ENCODE measurements at places on chromosomes 7 and 10. TPM values are rescaled to one million over a fixed set of nuclear protein-coding genes. Genes with fewer than 3 reads are reported as not detected.
A peak's percentile ranks its signal among the peaks of the same experiment; 100 is the strongest.

The SLC26A4 gene
- 1.4 TPM for polyA plus RNA-seq

The PANK1 gene
- polyA plus RNA-seq, result 46.5 TPM

The ACSM6 gene
- 0.14 TPM for polyA plus RNA-seq

The KCND2 gene
- 1.8 TPM for polyA plus RNA-seq

The CALHM1 gene
- polyA plus RNA-seq, result 0.14 TPM

The HOXA9 gene
- polyA plus RNA-seq, result 115 TPM

The SPDYE5 gene
- 1.4 TPM for polyA plus RNA-seq

- DNase-seq, result no peak
Observed at GRCh38 chr7:74074770-74075169, 8.8 kb upstream of the LIMK1 start.

DNA sequence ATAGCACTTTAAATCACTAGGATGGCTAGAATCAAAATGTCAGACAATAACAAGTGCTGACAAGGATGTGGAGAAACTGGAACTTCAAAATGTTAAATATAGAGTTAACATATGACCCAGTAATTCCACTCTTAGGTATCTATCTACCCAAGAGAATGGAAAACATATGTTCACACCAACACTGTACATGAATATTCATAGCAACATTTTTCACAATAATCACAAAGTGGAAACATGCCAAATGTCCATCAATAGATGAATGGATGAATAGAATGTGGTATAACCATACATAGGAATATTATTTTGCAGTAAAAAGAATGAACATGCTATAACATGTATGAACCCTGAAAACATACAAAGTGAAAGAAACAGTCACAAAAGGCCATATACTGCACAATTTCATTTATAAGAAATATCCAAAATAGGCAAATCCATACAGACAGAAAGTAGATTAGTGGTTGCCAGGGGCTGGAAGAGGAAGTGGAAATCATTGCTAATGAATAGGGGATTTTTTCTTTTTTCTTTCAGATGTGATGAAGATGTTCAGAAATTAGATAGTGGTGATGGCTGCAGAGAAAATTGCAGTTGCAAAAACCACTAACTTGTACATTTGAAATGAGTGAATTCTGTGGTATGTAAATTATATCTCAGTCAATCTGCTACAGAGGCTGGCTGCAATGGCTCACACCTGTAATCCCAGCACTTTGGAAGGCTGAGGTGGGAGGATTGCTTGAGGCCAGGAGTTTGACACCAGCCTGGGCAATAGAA lies 93.0 kb downstream of the CPVL start:
- DNase-seq, result no peak

- DNase-seq, result no peak
Observed at GRCh38 chr7:115572111-115572510, 458.5 kb downstream of the TFEC start.

GRCh38 chr10:4771554-4772201 lies 54.3 kb upstream of the AKR1E2 start:
- no peak for DNase-seq

GRCh38 chr7:99267481-99267840 lies 5.2 kb upstream of the MYH16 start:
- no peak for DNase-seq

DNA sequence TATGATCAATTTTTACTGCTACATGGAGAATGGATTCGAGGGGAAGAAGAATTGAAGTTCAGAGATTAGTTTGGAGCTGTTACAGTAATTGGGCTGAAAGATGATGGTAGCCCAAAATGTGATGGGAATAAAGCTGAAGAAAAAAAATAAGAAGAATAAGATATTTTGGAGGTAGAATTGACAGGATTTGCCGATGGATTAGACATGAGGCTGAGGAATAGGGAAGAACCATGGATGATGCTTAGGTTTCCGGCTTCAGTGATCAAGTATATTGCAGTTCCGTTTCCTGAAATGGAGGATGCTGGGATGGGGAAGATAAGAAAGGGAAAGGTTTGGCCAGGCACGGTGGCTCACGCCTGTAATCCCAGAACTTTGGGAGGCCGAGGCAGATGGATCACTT lies 38.9 kb upstream of the FHIP2A start:
- no peak for DNase-seq

GRCh38 chr7:76095908-76096307 lies 48.0 kb downstream of the MDH2 start:
- no peak for DNase-seq

DNA sequence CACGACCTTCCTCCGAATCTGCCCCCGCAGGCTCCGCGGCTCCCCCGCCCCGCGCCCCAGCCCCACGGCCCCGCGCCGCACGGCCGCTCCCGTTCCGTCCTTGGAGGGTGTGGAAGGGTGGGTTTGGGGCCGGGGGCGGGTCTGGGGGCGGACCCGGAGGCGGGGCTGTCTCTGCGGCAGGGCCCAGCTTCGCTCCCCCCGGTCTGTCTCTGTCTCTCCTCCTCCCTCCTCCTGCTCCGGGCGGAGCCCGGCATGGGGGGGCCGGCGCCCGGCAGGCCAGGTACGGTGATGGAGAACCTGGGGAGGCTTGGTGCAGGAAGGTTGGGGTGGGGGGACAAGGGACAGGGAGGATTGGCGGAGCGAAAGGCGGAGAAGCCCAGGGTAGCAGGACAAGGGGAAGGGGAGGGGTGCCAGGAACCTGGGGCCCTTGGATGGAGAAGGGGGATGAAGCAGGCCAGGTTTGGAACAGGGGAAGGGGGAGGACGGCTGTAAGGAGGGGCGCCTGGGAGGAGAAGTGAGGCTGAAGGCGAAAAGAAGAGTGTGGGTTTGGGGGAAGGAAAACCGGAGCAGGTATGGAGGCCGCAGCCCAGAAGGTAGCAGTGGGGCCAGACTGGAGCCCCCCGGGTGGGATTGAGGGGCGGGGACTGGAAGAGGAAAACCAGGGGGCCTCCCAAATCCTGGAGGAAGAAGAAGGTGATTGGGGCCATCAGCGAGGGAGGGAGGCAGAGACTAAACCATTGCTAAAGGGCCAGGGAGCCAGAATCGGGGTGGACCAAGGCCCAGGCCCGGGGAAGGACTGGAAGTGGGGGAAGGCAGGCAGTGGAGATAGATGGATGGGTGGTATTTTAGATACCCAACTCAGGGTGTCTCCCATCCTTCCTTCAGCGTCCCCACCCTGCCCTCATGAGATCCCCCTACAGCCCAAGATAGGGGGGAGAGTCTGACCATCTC lies at the start of gene NYAP1:
NYAP1 (plus strand) TSS at position 206 of the 951 bp plus-strand sequence. CDS start 1,385 bp downstream, outside the sequence.
- DNase-seq, result peak; percentile 60

DNA sequence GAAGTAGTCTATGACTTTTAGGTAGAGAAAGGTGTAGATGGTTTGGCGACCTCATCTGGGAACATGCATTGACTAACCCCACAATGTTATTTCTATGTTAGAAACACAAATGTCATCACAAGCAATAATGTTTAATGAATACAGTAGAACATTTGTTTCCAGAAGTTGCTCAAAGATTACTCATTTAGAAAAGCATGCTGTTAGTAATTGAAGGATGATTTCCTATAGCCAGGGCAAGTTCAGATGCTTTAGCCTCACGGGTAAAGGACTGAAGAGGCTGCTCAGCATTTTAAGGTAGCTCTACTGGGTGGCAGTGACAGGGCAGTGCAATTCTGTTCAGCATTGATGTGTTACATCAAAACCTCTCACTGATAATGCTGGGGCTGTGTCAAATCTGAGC lies 199.3 kb upstream of the FZD1 start:
- no peak for DNase-seq

- DNase-seq, result no peak
Observed at GRCh38 chr10:10609379-10609955, 408.2 kb upstream of the CELF2 start.

DNA sequence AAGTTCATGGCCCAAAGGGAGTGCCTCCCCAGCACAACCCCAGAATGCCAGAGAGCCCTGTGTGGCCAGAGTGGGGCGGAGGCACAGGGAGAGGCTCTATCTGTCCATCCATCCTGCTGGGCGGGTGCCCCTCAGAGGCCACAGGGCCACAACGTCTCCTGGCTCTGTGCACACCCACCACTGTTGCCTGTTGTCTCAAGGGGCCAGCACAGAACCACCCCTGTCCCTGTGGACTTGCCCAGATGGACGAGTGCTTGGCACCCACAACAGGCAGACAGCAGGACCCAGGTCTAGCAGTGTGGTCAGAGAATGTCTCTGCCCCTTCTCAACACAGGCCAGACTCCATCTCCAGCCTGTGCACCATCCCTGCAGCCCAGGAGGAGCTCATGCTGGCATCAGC lies 92.8 kb downstream of the PAXIP1 start:
- no peak for DNase-seq

DNA sequence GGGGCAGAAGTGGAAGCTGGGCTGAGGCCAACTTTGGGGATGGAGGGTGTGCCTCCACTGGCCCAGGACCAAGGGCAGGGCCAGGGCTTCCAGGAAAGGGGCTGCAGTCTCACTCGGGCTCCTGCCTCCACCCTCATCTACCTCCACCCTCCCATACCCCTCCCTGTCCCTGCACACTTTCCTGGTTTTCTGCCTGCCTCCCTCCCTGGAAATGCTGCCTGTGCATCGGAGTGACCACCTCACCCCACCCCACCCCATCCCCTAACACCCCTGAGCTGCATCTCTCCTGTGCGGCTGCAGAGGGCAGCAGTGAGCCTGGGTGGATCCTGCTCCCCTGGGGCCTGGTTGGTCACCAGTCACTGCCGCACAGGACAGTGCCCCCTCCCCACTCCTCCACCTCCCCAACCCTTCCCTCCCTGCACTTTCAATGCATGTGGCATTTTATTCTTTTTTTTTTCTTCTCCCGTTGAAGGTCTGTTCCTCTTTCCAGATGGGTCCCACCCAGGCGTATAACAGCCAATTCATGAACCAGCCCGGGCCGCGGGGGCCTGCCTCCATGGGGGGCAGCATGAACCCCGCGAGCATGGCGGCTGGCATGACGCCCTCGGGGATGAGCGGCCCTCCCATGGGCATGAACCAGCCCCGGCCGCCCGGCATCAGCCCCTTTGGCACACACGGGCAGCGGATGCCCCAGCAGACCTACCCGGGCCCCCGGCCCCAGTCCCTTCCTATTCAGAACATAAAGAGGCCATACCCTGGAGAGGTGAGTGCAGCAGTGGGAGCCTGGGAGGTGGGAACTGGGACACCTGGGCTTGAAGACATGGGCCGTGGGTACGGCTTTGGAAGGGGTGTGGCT lies 54.1 kb upstream of the PPIF start:
- no peak for DNase-seq

- DNase-seq, result no peak
Observed at GRCh38 chr7:103116511-103116910, 32.4 kb downstream of the NAPEPLD start.

GRCh38 chr7:125375942-125376341 lies 446.3 kb upstream of the POT1 start:
- no peak for DNase-seq

GRCh38 chr10:18875477-18875876 lies 173.1 kb upstream of the MALRD1 start:
- no peak for DNase-seq

DNA sequence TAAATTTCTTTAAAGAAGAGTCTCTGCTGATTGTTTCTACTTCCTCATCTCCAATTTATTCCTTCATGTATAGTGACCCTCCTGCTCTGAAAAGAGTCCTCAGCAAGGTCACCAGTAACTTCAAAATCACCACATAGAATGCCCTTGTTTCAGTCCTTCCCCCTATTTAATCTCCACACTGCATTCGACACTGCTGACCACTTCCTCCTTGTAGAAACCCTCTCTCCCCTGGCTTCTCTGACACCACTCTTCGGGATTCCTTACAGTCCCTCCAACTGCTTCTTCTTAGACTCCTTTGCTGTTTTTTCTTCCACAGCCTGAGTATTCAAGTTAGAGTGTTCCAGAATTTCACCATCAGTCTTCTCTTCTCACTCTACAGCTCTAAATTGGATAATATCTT lies 89.5 kb downstream of the VPS41 start:
- DNase-seq, result no peak

GRCh38 chr10:122191936-122192541 lies 79.1 kb upstream of the BTBD16 start:
- DNase-seq, result no peak

Data from renal pelvis (tissue), 12 donors.